Mucosa of gallbladder (tissue), 1 donor: ENCODE measurements at places on chromosomes 5 and 9.

DNA sequence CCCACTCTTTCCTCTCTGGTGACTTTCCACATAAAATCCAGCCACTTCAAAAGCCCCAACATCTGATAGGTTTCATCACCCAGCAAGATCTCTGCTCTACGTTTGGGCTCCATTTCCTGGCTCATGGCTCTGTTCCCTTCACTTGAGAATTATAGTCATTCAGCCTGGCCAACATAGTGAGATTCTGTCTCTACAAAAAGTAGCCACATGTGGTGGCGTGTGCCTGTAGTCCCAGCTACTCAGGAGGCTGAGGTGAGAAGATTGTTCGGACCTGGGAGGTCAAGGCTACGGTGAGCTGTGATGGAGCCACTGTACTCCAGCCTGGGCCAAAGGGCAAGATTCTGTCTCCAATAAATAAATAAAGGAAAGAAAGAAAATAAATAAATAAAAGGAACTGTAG, 83.3 kb upstream of the IGFBPL1 start:
- no peak for DNase-seq

GRCh38 chr5:15452030-15452429, 48.0 kb upstream of the FBXL7 start:
- peak; percentile 45 for DNase-seq

DNA sequence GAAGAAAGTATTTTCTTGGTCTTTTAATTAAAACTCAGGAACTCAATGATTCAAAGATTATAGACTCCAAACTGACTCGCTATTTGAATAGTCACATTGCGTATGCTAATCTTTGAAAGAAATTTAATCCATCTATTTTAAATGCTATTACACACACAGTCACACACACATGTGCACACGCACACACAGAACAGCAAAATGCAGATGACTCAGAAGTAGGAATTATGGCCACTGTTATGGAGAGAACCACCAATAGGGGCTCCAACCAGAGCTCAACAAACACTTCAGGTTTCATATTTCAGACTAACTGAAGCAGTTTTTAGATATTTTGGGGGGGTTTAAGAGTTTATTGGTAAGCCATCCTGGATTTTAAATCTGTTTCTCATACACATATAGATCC, 1917.9 kb downstream of the EFNA5 start:
- DNase-seq: no peak

- no peak for DNase-seq
Measured at GRCh38 chr5:140220032-140220697, 45.2 kb downstream of the CYSTM1 start.

DNA sequence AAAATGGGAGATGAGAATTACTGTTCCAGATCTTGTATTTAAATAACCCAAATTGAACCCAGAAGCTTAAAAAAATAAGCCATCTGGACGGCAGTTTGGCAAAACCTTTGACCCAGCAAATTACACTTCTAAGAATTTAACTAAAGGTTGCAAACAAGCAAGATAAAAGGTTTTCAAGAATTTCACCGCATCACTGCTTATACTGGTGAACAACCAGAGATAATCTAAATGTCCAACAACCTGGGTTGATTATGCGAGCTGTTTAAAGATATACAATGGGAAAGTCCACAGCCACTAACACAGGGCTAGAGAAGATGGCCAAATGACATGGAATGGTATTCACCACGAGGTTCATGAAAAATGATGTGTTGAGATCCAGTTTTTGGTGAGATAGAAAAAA, 149.3 kb downstream of the GNAQ start:
- DNase-seq: no peak

DNA sequence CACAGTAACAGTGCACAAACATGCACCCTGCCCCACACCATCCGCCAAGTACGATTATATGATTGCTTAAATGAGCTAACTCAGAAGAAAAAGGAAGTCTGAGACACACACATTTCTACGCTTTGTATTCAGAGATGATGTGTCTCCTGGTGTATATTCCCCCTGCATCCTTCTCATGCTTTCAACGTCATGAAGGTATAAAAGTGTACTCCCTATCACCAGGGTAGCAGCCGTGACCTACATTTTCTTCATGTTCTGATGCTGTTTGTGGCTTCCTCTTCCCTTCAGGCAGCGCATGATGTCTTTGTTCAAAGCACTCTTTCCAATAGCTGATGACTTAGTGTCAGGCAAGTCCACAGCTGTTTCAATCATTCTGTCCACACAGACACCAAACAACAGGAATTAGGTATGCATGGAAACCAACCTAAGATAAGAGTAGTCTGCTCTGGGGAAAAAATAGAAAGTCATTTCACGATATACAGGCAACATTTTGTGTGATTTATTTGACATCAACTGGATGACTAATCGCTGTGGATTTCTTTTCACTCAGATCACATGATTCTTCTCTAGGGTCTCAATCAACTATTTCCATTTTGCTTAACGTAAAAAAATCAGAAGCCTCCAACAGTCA, 269.4 kb upstream of the PTGER4 start:
- peak; percentile 43 for DNase-seq

DNA sequence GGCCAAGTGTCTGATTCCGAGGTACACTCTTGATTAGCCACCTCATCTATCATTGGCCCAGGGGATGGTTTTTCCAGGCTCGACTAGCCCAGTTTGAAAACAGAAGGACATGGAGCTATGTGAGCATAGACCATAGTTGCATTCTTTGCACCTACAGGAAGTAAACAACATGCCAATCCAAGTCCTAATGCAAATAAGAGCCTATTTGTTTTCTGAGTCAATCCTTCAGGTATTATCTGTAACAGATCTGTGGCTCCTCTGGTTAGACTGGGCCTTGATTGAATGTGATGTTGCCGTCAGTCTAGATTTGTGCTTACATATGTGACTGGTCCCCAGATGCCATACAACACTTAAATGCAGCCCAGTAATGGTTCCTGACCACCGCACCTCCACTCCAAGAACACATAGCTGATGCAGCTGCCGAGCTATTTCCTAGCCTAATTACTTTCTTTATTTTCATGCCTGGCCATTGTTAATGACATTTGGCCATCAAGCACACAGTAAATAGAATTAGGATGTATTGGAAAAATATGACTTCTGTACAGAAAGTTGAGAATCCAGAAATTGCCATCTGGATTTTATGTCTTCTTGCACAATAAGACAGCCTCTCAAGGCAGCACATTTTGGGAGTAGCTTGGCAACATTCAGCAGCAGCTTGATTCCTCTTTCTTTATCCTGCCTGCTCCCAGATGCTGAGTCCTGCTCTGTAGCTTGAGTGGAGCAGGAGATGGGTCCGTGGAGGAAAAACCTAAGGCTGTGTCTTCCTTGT, 29.5 kb upstream of the ARHGAP26 start:
- no peak for DNase-seq

DNA sequence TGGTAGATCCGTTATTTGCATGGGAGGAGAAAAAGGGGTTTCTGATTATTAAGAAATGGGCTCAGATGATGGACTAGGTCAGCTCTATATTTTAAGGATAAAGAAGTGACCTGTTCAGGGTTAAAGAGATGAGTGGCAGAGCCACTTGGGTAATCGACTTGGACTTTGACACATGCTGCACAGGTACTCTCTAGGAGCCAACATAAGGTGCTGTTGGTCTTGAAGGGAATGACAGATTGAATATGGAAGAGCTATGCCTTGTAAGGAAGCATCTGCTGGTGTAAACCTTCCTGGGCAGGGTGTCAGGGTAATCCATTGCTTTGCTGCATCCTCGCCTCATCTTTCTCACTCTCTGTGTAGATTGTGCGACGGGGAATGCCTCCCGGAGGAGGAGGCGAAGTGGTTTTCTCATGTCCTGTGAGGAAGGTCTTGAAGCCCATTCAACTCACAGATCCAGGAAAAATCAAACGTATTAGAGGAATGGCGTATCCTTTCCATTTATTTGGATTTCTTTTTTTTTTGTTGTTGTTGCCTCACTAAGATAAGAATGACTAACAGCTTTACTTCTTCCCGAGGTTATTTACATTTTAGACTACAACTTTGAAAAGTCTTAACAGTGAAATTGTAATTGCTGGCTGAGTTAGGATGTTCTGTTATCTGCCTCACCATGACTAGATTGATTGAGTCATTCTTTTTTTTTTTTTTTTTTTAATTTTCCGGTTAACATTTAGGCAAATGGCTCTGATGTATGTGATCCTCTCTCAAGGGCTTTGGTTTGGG, 41.2 kb downstream of the RCL1 start:
- no peak for DNase-seq

DNA sequence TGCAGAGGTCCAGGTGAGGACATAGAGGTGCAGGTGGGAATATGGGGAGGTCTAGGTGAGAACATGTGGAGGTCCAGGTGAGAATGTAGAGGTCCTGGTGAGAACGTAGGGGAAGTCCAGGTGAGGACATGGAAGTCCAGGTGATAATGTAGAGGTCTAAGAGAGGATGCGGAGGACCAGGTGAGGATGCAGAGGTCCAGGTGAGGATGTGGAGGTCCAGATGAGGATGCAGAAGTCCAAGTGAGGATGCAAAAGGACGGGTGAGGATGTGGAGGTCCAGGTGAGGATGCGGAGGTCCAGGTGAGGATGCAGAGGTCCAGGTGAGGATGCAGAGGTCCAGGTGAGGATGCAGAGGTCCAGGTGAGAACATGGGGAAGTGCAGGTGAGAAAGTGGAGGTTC, 133.8 kb downstream of the MRPL36 start:
- DNase-seq: no peak

DNA sequence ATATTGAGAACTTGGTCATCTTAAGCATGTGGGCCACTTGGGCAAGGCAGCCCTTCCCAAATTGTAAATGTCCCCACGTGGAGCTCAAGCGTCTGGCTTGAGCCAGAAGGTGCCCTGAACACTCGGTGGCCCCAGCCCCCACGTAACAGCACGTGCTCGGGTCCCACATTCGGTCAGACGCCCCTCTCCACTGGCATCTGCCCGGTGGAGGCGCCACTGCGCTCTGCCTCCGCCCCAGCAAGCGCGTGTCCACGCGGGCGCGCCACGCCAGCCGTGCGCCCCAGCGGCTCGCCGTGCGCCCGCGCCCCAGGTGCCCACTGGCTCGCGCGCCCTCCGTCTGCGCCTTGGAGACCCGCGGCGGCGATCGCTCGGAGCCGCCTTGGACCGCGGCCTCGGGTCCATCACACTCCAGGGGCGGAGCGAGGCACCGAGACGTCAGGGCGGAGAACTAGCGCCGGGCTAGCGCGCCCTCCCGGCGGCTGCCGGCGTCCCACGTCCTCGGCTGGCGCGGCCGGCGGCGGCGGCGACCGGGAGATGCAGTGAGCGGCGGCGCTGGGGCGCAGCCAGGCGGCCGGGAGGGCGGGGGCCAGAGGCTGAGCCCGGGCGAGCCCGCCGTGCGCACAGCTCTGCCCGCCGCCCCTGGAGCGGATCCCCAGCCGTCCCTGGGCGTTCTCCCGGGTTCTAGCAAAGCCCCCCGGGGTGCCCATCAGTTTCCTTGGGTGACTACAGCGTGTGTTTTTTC, at the start of gene PALM2AKAP2:
TSS of gene PALM2AKAP2 (plus strand) at position 488 of the 742 bp plus-strand sequence. CDS start 291 bp downstream, outside the sequence.
- peak; percentile 22 for DNase-seq

- no peak for DNase-seq
Measured at GRCh38 chr9:86413971-86414880, 60.0 kb upstream of the TUT7 start.
